ENCODE measurements at places on chromosomes 1 and 21.

GRCh38 chr1:42189931-42190853 is 25.6 kb upstream of the GUCA2A start:
- DNase-seq: no peak

GRCh38 chr1:109208394-109208793 is 5.3 kb upstream of the SARS1 start:
- DNase-seq: no peak

- no peak for DNase-seq
These were observed 9.3 kb downstream of the MYBPH start for GRCh38 chr1:203166192-203166940.

- DNase-seq: no peak
These were observed 105.9 kb downstream of the GPATCH2 start for GRCh38 chr1:217524787-217525520.

DNA sequence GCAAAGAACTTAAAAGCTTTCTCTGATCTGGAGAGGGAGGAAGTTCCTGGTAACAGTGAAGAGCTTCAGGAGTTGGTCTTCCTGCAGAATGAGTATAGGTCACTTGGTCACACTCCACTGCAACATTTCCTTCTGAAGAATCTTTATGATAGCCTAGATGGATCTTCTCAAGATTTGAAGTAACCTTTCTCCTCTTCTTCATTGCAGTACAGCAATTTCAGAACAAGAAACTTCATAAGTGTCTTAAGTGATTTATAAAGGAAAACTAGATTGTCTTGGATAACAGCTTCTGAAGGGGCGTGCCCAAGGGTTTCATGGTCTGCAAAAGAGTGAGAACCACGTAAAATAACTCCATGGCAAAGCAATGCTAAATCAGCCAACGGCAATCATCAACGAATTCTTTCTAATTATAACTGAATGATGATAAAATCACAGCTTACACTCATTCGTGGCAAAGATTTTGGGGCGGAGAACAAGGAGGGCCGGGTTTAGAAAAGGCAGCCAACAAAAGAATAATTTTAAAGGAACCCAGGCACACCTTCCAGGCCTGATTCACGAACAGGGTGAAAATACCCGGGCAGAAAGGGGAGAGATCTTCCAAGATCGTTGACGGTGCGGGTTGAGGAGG is 53.9 kb upstream of the ASPM start:
- no peak for DNase-seq

- no peak for DNase-seq
These were observed 69.1 kb downstream of the KAZN start for GRCh38 chr1:14667651-14667984.

GRCh38 chr1:110731529-110731928 is 56.8 kb upstream of the KCNA3 start:
- DNase-seq: no peak

DNA sequence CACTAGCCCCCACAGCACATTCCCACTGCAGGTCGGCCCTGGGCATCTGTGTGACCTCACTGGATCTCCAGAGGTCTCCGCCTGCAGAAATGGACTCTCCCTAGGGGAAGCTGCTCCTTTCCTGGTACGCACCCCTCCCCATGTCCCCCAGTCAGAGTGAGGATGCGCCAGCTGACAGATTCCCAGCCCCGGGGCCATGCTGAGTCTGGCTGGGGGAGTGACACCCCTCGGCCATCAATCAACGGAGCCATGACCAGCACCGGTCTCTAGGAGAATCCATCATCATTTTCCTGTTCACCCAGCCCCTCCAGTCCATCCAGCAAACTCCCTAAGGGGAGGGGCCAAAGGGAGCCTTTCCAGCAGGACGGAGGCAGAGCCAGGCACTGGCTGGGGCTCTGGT is 68.7 kb upstream of the PAX7 start:
- DNase-seq: no peak

DNA sequence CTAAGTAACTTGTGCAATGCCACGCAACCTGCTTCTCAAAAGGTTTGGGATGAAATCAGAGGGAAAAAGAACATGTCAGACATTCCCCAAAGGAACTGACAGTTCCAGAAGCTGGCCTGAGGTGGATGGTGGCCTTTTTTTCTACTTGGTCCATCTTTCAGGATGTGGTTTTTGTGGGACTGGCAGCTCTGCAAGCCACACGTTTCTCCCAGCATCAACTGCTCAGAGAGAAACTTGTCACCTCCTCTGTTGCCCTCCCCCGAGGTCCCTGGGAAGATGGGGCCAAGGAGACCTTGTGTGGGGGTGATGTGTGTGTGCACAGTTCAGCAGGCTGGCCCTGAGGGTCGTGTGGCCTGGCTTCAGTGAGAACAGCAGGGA is 2.5 kb upstream of the DHRS3 start:
- no peak for DNase-seq

GRCh38 chr1:16720351-16721223 is 19.7 kb upstream of the RNU1-4 start:
- DNase-seq: no peak

DNA sequence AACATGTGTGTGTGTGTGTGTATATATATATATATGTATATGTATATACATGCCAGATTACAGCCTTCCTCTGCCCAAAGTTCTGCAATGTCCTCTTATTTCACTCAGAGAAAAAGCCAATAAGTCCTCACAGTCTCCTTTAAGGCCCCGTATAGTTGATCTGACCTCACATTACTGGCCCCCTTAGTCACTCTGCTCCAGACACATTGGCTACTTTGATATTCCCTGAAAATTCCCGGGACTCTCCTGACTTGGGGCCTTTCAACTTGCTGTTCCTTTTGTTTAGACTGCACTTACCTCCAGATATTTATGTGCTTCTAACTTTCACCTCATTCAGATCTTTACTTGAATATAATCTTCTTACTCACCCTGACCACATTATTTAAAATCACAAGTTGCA is 4.2 kb upstream of the BSDC1 start:
- no peak for DNase-seq
